Myocyte (in vitro differentiated cells): ENCODE measurements at places on chromosomes 12 and 14. TPM values are rescaled to one million over a fixed set of nuclear protein-coding genes. Genes with fewer than 3 reads are reported as not detected.

DNA sequence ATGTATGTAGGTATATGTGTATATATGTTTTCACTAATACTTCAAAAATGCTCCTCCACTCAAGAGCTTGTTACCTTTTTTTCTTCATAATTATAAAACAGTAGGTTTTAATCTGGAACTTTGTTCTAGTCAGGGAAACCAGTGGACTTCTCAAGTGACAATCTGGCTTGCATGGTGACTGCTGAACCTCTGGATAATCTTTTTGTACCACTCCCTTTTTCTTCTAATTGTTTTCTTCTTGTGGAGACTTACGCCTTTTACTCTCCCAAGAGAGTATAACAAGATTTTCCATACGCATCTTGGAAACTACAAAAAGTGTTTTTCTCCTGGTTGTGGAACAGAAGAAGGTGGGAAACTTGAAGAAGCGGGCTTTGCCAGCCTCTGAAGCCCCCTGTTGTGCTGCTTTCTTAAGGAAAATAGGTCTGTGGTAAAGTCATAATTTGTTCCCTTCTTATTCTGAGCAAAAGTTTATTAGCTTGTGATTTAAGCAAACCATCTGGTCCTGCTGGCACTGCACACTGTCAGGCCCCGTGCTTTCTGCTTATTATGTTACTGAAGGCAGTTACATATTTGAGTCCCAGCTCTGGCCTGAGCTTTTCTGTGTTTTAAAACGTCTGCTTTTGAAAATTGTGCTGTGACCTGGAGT is 291.8 kb downstream of the ERC1 start:
- no peak for DNase-seq

- DNase-seq: no peak
Observed at GRCh38 chr14:21241218-21241819, 27.9 kb downstream of the HNRNPC start.

DNA sequence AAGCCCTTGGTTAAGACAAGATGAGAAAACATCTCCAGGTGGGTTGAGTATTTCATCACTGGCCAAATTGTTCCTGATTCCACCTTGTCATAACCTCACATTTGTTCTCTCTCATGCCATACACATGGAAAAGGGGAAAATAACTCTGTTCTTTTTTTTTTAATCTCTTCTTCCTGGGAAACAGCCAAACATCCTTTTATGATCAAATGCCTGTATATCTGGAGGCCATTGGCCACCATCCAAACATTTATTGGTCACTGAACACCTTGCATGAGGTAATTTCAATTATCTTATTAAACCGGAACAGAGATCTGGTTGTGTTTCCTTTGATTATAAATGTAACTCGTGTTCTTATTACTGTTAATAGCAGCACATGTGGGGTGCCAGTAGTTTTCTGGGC is 469.6 kb downstream of the NPAS3 start:
- no peak for DNase-seq

DNA sequence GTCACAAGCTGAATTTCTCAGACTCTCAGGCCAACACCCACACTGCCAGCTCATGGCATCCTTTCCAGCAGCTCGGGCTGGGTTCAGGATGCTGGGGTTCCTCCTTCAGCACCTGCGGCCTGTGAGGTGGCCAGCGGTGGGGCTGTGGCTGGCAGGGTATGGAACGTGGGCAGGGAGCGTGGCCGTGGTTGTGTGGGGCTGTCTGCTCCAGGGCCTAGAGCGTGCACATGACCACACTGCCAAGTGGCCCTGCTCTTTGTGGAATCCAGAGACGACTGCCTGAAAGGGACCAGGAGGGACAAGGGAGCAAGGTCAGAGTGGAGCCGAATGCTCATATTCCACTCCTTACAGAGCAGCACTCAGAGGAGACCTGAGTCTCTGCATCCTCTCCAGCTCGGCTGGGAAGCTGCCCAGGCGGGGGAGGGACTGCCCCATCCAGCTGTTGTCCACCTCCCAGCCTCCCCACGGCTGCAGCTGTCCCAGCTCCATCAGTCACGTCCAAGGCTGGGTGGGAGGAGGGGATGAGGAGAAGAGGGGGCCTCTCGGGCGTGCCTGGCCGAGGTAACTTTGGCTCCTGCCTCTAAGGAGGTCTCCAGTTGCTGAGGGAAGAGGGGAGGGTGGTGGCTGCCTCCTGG is 71.3 kb downstream of the TSPAN9 start:
- DNase-seq: peak; percentile 86

DNA sequence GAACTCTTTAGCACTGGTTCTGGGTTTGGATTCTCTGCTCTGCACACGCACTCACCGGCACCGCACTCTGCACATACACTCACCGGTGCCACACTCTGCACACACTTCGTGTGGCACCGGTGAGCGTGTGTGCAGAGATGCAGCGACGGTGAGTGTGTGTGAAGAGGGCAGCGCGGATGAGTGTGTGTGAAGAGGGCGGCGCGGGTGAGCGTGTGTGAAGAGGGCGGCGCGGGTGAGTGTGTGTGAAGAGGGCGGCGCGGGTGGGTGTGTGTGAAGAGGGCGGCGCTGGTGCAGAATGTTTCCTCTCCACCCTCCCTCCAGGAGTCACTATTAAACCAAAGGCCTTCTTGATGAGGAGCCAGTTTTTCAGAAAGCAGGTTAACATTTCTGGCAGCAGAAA is 49.2 kb upstream of the MMP17 start:
- DNase-seq: no peak

KRT6C gene
- not detected in 2 replicates for total RNA-seq

RNASE2 gene
- total RNA-seq: not detected in 2 replicates

TAS2R19 gene
- 1.7 and 2.0 TPM in 2 replicates for total RNA-seq

ACSM4 gene
- total RNA-seq: not detected in 2 replicates
